DMS79 treated with DMSO at 0.1 percent for 48 hours (cell line): ENCODE measurements at places on chromosomes 16 and 17.
A peak's percentile ranks its signal among the peaks of the same experiment; 100 is the strongest.

GRCh38 chr16:17311333-17312093, 159.2 kb downstream of the XYLT1 start:
- no peak for DNase-seq

- no peak for DNase-seq
Measured at GRCh38 chr17:54439816-54440215, 460.8 kb upstream of the TOM1L1 start.

DNA sequence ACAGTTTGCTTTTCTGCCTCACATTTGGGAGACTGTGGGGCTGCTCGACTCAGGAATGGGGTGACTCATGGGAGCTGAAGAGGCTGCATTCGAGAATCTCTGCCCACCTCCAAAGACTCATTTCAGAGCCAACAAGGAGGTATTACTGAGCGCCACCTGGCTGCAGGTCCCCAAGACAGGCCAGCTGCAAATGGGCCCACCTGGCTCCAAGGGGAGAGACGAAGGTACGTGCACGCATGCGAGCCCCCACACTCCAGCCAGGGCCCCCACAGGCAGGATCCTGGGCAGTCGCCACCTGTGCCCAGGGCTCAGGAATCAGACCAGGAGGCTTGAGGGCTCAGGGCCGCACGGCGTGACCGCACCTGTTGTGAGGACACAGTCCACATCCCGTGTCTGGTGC, 6.0 kb downstream of the HAGHL start:
- DNase-seq = no peak

DNA sequence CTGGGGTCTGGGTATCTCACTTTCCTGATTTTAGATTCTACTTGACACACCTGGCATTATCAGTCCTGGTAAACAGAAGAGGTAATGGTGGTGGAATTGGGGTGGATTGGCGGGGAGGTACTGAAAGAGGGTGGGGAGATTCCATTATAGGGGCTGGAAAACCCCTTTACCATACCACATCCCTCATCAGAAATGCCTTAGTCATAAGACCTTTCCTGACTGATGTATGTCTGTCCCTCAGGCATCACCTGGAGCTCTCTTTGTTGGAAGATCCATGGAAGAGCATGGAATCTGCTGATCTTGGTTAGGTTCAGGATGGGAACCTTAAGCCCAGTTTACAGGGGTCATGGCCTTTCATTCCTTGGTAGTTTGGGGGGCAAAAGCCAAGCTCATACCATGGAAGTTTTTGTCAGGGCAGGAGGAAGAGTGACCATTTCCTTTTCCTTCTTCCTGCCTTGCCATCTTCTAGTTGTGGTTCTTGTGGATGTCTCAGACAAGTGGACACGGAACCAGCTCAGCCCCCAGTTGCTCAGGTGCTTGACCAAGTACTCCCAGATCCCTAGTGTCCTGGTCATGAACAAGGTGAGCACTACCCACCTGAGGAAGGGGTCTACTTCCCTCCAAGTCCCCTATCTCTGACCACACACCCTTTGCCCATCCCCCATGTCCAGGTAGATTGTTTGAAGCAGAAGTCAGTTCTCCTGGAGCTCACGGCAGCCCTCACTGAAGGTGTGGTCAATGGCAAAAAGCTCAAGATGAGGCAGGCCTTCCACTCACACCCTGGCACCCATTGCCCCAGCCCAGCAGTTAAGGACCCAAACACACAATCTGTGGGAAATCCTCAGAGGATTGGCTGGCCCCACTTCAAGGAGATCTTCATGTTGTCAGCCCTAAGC, 3.3 kb downstream of the ERAL1 start:
- DNase-seq = no peak

DNA sequence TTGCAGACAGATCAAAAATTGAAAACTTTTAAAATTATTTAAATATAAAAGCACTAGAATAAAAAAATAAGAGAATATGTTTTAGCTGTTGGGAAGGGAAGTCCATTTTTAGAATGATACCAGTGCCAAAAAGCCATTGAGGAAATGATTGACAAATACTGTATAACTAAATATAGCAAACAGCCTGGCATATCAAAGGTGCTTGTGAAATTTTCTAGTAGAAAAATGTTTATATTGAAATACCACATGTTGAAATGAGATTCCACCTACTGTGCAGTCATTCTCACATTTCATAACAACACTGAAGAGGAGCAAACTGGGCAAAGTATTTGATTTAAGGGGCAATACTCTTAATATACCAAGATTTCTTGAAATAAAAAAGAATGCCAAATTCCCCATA, 183.5 kb downstream of the PHKB start:
- DNase-seq = no peak

GRCh38 chr16:15052747-15053476, 3.0 kb downstream of the NTAN1 start:
- DNase-seq = no peak

GRCh38 chr16:11231367-11231970, 24.5 kb downstream of the SOCS1 start:
- no peak for DNase-seq

DNA sequence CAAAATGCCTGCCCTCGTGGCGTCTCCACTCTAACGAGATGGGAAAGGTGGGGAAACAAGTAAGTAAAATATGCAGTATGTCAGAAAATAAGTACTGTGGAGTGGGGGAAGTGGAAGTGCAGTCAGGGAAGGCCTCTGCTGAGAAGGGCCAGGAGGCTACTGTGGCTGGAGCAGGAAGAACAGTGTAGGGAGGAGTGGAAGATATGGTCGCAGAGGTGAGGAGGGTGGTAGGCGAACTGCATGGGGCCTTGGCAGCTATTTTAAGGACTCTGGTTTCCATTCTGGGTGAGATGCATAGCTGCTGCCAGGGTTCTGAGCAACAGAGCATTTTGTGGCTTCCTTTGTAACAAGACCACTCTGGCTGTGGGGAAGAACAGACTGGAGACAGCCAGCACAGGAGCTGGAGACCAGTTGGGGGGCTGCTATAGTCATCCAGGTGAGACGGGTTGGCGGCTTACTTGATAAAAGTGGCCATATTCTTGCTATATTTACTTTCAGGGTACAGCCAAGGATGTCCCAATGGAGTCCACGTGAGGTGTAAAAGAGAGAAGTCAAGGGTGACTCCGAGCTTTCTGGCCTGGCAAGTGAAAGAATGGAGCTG, 42.6 kb downstream of the CYTH1 start:
- no peak for DNase-seq

DNA sequence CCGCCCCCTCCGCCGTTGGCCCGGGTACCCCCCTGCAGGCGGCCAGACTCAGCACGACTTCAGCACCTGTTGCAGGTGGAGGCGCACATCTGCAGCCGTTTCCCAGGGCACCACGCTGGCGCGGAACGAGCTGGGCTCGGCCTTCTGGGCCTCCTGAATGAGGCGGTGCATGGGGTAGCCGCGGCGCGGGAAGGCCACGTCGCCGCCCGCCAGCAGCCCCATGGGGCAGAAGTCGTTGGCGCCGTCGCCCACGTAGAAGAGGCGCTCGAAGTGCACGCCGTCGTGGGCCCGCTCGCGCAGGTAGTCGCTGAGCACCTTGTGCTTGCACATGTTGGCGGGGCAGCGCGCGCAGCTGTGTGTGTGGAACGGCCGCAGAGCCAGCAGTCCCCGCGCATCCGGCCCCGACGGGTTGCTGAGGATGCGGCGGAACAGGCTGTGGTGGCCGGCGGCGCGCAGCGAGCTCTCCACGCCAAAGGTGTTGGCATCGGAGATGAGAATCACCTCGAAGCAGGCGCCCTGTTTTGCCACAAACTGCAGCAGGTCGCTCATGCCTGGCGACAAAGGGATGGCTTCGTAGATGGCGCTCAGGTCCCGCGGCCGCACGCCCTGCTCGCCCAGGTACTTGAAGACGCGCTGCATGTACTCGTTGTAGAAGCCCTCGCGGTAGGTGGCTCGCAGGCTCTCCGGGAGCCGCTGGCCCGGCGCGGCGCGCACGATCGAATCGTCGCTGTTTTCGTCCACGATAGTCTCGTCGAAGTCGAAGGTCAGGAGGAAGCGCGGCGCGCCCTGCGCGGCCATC, 6.2 kb downstream of the PHOSPHO1 start:
- peak; percentile 19 for DNase-seq

DNA sequence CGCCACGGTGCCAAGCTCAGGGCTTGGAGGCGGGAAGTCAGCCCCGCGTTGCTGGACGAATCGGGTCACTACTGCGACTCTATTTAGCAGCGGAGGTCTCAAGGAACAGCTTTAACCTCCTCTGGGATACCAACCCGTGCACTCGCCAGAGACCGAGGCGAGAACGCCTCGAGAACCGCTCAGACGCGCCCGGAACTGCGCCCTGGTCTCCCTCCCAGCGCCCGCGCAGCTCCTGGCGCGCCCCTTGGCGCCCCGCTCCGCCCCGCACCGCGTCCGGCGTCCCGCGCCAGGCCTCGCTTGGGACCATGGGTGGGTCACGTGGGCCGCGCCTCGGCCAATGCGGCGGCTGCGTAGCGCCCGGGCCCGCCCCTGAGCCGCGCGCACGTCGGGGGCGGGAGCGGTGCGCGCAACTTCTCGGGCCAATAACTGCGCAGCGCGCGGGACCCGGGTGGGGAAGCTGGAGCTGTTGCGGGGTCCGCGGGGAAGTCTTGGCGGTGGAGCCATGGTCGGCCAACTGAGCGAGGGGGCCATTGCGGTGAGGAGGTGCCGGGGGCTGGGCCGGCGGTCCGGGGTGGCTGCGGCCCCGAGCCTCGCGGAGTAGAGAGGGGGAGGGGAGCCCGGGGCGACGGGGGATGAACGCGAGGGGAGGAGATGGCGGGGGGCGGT, at the start of the genes RPA1 and SMYD4:
TSS of gene RPA1 (plus strand) at position 414 of the 666 bp plus-strand sequence. CDS start at position 503, 89 bp downstream.
TSS of gene SMYD4 (minus strand) at position 311 of the 666 bp plus-strand sequence. CDS start 1,908 bp downstream, outside the sequence.
- peak; percentile 68 for DNase-seq

DNA sequence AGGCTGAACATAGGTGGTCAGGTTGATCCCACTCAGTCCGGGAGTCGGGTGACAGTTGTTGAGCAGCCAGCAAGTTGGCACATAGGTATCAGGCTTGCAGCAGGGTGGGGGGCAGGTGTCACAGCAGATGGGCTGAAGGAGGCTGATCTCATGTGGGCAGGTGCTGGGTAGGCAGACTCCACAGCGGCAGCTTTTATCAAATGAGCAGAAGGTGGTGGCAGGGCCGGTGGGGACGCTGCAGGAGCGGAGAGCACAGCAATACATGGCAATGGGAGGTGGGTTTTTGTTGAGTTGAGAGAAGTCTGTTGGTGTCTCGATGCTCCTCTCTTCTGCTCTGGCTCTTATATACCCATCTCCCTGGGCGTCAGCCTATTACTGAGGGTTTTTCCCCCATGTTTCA, at the start of gene KRTAP3-1:
TSS of gene KRTAP3-1 (minus strand) at position 318 of the 400 bp plus-strand sequence. CDS start at position 264, 54 bp downstream.
- no peak for DNase-seq
